ENCODE measurements at places on chromosomes 6 and 20. TPM values are rescaled to one million over a fixed set of nuclear protein-coding genes. Genes with fewer than 3 reads are reported as not detected.

Gene NRM
- total RNA-seq = 3.0 TPM

Gene GPR6
- total RNA-seq = not detected

Gene HLA-DQA2
- total RNA-seq = not detected

Gene ARMH2
- not detected for total RNA-seq

Gene SLC22A2
- total RNA-seq = not detected

Gene ASIP
- total RNA-seq = not detected

Gene RIMS1
- total RNA-seq = 2.4 TPM

Gene IFNGR1
- 261 TPM for total RNA-seq

Gene RAD21L1
- total RNA-seq = not detected

Gene PBX2
- 31.8 TPM for total RNA-seq

Gene CBFA2T2
- total RNA-seq = 5.8 TPM

Gene MEP1A
- total RNA-seq = not detected

Gene CD83
- total RNA-seq = 17.0 TPM

Gene PCIF1
- total RNA-seq = 36.9 TPM

Gene GSTA3
- not detected for total RNA-seq

Gene SLC17A4
- total RNA-seq = not detected

Gene PRPH2
- total RNA-seq = 0.47 TPM

Gene RALY
- total RNA-seq = 95.4 TPM

Gene HLA-DQA1
- total RNA-seq = 1.8 TPM

Gene MACROD2
- 54.1 TPM for total RNA-seq

Gene CGA
- total RNA-seq = not detected

Gene MSH5
- total RNA-seq = 7.1 TPM

Gene SPAG4
- 2.5 TPM for total RNA-seq

Gene MEI4
- 0.09 TPM for total RNA-seq

Gene MPIG6B
- total RNA-seq = not detected

Gene CDK5RAP1
- 15.6 TPM for total RNA-seq

Gene GPLD1
- total RNA-seq = 3.6 TPM

Gene COL12A1
- 589 TPM for total RNA-seq

Gene SLC22A7
- total RNA-seq = not detected

All from omental fat pad (tissue), 4 donors.